NCI-H187 (cell line): ENCODE measurements at places on chromosomes 12 and 14.

DNA sequence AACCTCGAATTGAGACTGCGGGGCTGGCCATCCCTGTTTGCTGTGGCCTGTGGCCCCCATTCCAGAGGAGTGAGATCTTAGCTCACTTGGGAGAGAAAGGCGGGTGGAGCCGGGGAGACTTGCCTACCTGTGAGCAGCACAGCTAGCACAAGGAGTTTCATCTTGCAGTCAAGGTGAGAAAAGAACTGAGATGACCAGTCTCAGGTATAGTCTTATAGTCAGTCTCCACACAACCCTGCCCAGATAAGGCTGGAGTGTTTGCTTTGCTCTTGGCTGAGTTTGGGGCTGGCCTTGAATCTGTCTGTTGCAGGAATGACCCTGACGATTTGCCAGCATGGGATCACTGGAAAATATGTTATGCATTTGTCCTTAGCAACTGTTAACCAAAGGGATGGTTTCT lies at the start of gene PLA2G1B:
Gene PLA2G1B (minus strand): TSS at position 187 of the 400 bp plus-strand sequence. CDS start 26 bp downstream, at position 161.
- DNase-seq: no peak

GRCh38 chr12:116881325-116881876 lies at the start of gene HRK:
Gene HRK, minus strand, starts transcription at chr12:116881441. Its CDS starts 134 bp downstream, at chr12:116881307.
- no peak for DNase-seq

DNA sequence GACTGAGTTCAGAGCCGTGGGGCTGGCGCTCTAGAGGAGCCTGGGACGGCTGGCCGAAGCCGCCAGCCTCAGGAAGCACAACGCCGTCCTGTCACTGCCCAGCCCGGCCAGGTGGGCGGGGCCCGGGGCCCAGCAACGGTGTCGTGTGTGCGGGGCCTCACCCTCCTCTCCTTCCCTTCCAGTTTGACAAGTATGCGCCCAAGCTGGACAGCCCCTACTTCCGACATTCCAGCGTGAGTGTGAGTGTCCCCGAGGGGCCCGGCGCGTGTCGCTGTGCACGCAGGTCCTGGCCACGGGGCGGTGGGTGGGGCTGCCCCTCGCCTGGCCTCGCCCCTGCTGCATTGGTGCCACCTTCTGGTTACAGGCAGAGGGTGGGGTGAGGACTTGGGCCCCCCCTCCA lies 38.3 kb downstream of the LRCOL1 start:
- no peak for DNase-seq

- no peak for DNase-seq
These were observed 209.7 kb downstream of the SLC41A2 start for GRCh38 chr12:104748356-104748755.

DNA sequence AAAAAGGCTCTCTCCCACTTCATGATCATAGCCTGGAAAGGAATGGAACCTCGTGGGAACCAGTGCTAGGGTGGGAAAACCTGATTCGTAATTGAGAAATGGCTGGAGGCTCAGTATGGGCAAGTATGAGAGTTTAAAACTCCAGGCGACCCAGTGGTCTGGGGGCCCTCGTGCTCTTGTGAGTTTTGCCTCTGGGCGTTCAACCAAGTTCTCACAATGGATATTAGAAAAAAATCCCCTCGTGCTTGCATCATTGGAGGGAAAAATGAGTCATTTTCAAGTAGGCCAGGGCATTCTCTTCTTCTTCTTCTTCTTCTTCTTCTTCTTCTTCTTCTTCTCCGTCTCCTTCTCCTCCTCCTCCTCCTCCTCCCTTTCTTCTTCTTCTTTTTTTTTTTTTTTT lies 39.0 kb downstream of the GPR68 start:
- DNase-seq: no peak
